IPS DF 6.9 (cell line): ENCODE measurements at places on chromosomes 5 and 9.

DNA sequence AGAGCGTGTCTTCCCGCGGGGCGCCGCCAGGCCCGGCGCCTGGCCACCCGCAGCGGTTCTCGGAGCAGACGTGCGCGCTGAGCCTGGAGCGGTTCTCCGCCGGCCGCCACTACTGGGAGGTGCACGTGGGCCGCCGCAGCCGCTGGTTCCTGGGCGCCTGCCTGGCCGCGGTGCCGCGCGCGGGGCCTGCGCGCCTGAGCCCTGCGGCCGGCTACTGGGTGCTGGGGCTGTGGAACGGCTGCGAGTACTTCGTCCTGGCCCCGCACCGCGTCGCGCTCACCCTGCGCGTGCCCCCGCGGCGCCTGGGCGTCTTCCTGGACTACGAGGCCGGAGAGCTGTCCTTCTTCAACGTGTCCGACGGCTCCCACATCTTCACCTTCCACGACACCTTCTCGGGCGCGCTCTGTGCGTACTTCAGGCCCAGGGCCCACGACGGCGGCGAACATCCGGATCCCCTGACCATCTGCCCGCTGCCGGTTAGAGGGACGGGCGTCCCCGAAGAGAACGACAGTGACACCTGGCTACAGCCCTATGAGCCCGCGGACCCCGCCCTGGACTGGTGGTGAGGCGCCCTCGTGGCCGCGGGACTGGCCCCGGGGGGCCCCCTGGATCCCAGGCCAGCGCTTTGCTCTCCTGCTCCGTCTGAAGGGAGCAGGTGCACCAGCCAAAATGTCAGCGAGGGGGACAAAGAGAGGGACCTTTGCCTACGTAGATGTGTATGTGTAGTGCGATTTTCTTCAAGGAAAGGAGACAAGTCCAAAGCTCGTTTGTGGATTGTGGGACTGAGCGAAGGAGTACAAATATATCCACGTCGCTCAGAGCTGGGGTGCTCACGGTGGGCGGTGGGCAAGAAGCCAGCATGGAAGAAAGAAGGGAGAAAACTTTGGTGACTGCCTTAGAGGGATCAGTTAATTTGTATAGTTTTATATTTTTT lies 19.5 kb downstream of the BTNL9 start:
- DNase-seq: no peak

DNA sequence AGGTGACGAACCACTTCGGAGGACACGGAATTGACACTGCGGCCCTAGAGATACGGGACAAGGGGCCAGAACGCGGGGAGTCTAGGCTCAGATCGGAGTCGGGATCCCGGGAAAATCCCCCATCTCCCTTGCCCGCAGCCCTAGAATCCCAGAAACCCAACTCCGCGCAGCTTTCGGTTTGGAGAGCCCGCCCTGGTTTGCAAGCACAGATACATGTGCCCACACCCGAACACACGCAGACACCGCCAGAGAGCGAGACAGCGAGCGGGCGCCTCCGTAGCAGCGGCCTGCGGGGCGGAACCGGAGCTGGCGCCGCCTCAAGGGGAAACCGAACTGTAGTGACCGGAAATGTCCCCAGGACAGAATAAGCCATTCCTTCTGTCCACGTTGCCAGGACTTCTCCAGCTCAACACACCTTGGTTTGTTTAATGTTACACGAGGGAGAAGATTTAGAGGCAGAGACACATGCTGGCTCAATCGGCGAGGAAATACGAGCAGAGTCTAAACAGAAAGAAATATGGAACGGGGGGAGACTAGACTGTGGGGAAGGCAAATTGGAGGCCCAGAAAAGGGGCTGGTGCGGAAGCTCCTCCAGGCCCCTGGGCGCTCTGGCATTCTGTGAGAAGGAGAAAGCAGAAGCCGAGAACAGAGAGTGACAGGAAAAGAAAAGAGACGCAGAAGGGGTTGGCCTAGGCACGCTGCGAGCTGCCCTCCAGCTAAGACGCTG lies 2.9 kb upstream of the PAX5 start:
- no peak for DNase-seq

- no peak for DNase-seq
These were observed 2.4 kb downstream of the NFIL3 start for GRCh38 chr9:91421128-91421765.

GRCh38 chr5:139076111-139076510 lies 122.1 kb downstream of the SIL1 start:
- DNase-seq: no peak

- no peak for DNase-seq
These were observed 19.9 kb downstream of the DTWD2 start for GRCh38 chr5:118968406-118968911.

- DNase-seq: no peak
These were observed 96.7 kb upstream of the RETREG1 start for GRCh38 chr5:16713386-16713928.

- no peak for DNase-seq
These were observed 135.8 kb downstream of the ROR2 start for GRCh38 chr9:91814201-91814600.

- DNase-seq: no peak
These were observed 79.7 kb upstream of the ORM1 start for GRCh38 chr9:114243240-114243639.

DNA sequence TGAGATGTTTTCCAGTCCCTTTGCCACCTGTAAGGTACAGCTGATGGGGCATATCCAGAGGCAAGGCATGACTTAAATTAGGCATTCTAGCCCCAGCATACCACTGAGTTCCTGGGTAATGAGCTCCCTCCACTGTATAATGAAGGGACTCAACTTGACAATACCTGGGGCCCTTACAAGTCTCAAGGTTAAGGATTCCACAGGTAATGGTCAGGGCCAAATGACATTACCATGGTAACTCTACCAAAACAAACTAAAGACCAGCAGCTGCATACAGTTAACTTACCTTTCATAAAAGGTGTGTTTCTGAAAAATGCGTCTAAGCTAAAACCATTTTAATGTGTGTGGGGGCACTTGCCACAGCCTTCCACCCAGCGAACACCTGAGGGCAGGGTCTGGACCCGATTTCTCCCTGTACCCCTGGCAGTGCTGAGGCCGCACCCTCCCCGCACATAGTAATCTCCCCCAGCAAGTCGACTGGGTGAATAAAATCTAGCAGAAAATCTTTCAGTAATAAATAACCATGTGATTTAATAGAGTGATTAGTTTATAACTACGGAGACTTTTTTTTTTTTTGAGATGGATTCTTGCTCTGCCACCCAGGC lies 24.2 kb downstream of the CCDC69 start:
- no peak for DNase-seq

- no peak for DNase-seq
These were observed 404.6 kb downstream of the GADD45G start for GRCh38 chr9:90009447-90009846.

GRCh38 chr9:124684169-124684568 lies 86.9 kb downstream of the NR6A1 start:
- no peak for DNase-seq

DNA sequence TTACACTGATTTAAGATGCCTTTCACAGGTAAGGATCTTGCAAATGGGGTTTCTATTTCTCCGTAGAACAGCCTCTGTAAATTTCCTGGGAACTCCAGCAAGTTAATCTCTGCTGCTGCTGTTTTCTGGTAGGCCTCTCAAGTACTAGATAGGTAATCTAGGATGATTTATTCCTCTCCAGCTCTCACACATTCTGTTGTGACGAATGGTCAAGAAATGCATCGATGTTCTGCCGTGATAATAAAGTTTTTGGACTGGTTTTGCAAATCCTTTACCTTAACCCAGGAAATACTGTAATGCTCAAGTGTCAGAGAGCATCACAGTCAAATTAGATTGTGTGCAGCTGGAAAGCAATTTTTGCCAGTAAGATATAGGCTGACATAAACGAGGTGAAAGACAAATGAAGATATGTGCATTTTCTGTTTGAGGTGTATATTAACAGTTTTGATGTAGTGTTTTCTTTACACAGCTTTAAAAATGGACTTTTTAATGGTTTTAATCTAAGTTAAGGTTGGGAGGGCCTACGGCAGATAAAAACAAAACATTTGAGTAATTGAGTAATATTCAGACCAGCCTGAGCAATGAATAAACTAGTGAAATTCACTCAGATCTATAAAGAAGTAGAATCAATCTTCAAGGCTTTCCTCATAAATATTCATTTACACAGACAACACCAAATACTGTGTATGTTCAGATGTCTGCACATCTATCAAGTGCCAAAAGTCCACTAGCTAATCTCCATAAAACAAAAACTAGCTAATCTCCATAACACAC lies 300.6 kb upstream of the EDIL3 start:
- no peak for DNase-seq

- no peak for DNase-seq
These were observed 46.9 kb downstream of the ARHGEF37 start for GRCh38 chr5:149628221-149628620.

GRCh38 chr5:154993461-154993860 lies 20.1 kb upstream of the KIF4B start:
- no peak for DNase-seq

DNA sequence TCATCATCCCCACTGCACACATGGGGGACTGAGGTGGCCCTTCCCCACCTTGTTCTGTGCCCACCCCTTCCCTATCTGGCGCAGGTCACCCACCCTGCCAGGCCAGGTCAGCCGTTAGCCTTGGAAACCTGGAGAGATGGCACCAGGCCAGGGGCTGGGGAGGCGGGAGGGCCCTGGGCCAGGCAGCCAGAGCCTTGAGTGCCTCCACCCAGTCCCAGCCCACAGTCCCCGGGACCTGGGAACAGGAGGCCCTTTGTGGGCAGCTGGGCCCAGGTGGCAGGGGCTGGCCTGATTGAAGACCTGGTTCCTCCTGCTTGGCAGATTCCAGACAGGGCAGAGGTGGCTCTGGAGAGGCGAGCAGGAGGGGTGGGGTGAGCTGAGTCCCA lies 70.6 kb downstream of the LRSAM1 start:
- DNase-seq: no peak

- no peak for DNase-seq
These were observed 3.8 kb downstream of the FGF10 start for GRCh38 chr5:44385291-44385900.

- no peak for DNase-seq
These were observed 440.3 kb downstream of the PLK2 start for GRCh38 chr5:58019614-58020013.

DNA sequence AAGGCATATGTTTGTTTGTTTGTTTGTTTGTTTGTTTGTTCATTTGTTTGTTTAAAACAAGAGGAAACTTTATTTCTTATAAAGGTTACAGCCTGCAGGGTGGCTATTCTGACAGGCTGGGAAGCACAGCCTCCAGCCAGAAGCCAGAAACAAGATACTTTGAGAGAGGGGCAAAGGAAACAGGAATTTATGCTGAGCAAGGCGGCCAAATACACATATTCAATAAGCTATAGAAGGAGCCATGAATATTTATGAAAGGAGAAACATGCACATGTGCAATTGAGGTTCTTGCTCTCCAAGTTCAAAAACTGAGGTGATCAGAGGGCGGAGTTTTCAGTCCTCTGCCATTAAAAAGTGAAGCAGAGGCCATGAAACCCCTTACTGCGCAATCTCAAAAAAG lies 19.6 kb downstream of the KLHL3 start:
- DNase-seq: no peak

DNA sequence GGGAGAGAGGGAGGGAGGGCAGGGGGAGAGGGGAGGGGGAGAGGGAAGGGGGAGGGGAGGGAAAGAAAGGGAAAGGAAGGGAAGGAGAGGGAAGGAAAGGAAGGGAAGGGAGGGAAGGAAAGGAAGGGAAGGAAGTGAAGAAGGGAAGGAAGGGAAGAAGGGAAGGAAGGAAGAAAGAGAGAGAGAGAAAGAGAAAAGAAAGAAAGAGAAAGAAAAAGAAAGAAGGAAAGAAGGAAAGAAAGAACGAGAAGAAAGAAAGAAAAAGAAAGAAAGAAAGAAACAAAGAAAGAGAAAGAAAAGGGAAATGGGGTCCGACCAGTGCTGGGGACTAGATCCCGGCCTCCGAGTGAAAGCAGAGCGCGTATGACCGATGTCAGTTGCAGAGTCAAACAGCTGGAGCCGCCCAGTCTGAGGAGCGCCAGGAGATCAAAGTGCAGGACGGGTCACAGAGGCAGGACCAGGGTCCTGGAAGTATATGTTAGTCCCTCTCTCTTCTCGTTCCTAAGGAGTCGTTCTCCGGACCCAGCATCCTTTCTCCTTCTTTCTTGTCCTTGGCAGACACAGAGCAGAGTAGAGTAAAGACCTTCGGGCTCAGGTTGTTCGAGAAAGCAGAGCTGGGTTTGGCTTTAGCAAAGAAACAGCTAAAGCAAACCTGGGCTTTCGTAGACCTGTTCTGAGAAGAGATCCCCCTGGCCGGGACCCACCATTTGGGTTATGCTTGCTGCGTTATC lies 305.4 kb upstream of the MSX2 start:
- no peak for DNase-seq

- no peak for DNase-seq
These were observed 20.2 kb upstream of the SPDL1 start for GRCh38 chr5:169563369-169563768.

GRCh38 chr9:127887792-127888191 lies 10.3 kb upstream of the AK1 start:
- DNase-seq: no peak

DNA sequence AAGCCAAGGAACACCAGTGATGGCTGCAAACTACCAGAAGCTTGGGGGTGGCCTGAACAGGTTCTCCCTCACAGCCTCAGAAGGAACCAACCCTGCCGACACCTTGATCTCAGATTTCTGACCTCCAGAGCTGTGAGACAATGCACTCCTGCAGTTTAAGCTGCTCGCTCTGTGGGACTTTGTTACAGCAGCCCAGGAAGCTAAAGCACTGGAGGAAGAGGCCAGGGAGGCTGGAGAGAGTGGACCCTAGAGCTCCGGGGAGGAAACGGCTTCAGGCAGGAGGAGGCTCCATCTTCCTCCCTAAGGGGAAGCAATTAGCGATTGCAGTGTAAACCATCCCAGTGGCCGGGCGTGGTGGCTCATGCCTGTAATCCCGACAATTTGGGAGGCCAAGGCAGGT lies 25.1 kb downstream of the BARX1 start:
- DNase-seq: no peak

- no peak for DNase-seq
These were observed 156.1 kb downstream of the EBF1 start for GRCh38 chr5:158943569-158943968.

DNA sequence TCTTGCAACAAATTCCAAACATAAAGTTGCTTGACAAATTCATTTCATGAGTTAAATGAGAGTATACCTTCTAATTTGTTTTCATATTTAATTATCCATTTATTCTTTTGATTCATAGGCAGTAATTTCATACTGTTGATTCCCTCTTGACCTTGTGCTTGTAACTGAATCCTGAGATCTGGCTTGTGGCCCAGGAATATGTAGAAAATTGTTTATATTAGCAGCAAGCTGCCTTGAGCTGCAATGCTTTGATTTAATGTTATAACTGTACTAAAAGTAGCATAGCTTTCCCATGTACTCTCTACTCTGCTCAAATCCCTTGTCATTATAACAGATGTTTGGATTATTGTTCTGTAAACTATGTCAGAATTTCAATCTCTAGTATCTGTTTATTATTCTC lies 780.7 kb downstream of the NR2F1-AS1 start:
- DNase-seq: no peak

GRCh38 chr5:125961150-125961549 lies 462.1 kb upstream of the GRAMD2B start:
- DNase-seq: no peak

- DNase-seq: no peak
These were observed 29.8 kb downstream of the UGCG start for GRCh38 chr9:111926421-111926875.

GRCh38 chr9:18185196-18185595 lies 288.8 kb upstream of the ADAMTSL1 start:
- no peak for DNase-seq

- DNase-seq: no peak
These were observed 37.4 kb upstream of the TTC1 start for GRCh38 chr5:159971514-159971913.

- DNase-seq: no peak
These were observed 20.7 kb upstream of the EPB41L4B start for GRCh38 chr9:109341561-109341960.

GRCh38 chr9:117511852-117512481 lies 97.1 kb upstream of the ASTN2 start:
- DNase-seq: no peak
